ENCODE measurements at places on chromosomes 11 and 22. TPM values are rescaled to one million over a fixed set of nuclear protein-coding genes. Genes with fewer than 3 reads are reported as not detected.
A peak's percentile ranks its signal among the peaks of the same experiment; 100 is the strongest.

Gene MISFA
- 0.36 TPM for total RNA-seq

Gene LRP4
- total RNA-seq, result 0.87 TPM

Gene TMEM191B
- 14.8 TPM for total RNA-seq

Gene TMEM184B
- 37.5 TPM for total RNA-seq

Gene DEPDC7
- not detected for total RNA-seq

DNA sequence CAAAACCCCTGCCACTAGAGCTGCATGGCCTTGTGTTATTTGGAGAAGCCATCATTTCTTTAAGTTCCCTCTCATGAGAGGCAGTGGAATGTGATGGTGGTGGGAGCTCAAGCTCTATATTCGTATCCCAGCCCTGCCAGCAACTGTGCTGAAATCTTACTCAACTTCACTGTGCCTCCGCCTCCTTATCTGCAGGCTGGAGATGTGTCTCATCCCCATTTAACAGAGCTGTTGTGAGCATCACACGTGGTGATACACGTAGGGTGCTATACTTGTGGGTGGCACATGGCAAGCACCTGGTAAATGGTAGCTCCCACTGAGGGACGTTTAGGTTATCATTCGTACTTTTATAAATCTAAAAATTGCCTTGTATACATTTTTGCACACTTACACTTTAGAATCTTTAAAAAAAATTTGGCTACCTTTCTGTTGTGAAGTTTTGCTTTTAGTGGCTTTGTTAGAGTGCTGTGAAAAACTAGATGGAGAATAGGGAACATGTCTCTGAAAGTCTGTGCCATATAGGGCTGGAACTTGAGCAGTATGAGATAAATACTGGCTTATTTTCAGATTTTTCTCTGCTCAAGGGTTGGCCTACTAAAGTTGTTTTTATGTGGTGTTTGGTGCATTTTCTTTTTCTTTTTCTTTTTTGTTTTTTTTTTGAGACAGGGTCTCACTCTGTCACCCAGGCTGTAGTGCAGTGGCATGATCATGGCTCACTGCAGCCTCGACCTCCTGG is 23.2 kb downstream of the TNRC6B start:
- H3K27ac ChIP-seq, result no peak overlapping the region
- no peaks in the 10 kb centered on the region for H3K36me3 ChIP-seq
- no peak overlapping the region for H3K4me3 ChIP-seq
- DNase-seq, result no peak
- peaks cover 16% of the 10 kb centered on the region for H3K4me1 ChIP-seq

GRCh38 chr11:121932646-121933185 is 183.3 kb downstream of the BLID start:
- DNase-seq, result peak; percentile 92
- H3K27me3 ChIP-seq, result no peaks in the 10 kb centered on the region
- H3K36me3 ChIP-seq, result no peaks in the 10 kb centered on the region
- peak overlapping the region; percentile 70 for H3K27ac ChIP-seq

DNA sequence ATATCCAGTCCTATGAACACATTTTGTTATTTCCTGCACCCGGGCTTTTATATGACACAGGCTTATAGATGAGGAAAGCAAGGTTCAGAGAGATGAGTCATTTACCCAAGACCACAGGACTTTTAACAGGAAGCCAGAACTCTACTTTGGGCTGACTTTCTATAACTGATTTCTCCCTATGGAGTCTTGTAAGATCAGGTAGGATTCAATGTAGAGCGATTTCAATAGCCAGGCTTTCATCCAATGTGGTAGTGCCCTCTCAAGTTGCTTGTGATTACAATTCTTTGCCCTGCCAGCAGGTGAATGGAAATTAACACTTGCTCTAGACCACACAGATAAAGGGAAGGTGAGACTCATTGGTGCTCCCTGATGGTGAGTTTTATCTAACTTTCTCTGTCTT is 378.3 kb downstream of the INSC start:
- no peak overlapping the region for H3K27ac ChIP-seq
- no peaks in the 10 kb centered on the region for H3K36me3 ChIP-seq
- DNase-seq, result no peak
- H3K27me3 ChIP-seq, result no peaks in the 10 kb centered on the region
- H3K4me1 ChIP-seq, result no peaks in the 10 kb centered on the region

GRCh38 chr22:47131632-47132427 is 369.4 kb downstream of the TBC1D22A start:
- no peaks in the 10 kb centered on the region for H3K27me3 ChIP-seq
- H3K4me1 ChIP-seq, result peaks cover 14% of the 10 kb centered on the region
- no peaks in the 10 kb centered on the region for H3K36me3 ChIP-seq
- no peak overlapping the region for H3K27ac ChIP-seq
- no peak for DNase-seq
- H3K4me3 ChIP-seq, result no peak overlapping the region

DNA sequence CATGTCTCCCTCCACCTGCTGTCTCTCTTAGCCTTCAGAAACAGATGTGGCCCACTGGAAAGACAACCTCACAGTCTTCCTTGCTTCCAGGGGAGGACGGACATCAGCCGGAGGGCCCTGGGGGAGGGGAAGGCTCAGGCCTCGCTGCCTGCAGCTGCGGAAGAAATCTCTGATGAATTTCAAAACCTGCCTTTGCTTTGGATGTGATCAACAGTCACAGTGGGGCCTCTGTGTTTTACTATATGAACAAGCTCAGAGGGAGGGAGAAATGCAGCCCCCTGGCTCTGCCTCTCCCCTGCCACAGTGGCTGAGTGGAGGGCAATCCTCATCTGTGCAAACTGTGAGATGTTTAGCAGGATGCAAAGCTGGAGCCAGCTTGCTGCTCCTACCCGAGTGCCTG is 282.8 kb downstream of the NTM start:
- no peak for DNase-seq
- H3K36me3 ChIP-seq, result no peaks in the 10 kb centered on the region
- no peak overlapping the region for H3K27ac ChIP-seq
- H3K4me1 ChIP-seq, result no peaks in the 10 kb centered on the region
- H3K27me3 ChIP-seq, result peaks cover 90% of the 10 kb centered on the region

- no peaks in the 10 kb centered on the region for H3K36me3 ChIP-seq
- no peaks in the 10 kb centered on the region for H3K27me3 ChIP-seq
- H3K4me1 ChIP-seq, result peaks cover 10% of the 10 kb centered on the region
- H3K27ac ChIP-seq, result peak within 1 kb of the TSS; percentile 35
Observed at GRCh38 chr11:74988541-74989259, at the start of gene NEU3. TSS of gene NEU3 (plus strand) at chr11:74988933. CDS start at chr11:74989061, 128 bp downstream.

DNA sequence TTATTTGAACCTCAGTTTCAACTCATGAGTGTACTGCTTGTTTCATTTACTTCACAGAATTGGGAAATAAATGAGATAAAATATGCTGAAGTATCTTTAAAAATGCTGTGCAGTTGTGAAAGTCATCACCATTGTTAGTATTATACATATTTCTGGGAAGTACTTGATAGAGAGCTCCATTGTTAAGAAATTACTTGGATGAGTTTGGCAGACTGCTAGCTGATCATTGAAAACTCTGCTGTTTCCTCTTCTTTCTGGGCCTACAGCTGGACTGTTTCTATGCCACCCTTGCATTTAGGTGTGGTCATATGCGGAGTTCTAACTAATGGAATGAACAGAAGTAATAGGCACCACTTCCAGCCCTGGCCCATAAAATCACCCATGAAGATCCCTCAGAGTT is 10.0 kb downstream of the SIK2 start:
- no peaks in the 10 kb centered on the region for H3K36me3 ChIP-seq
- 0 out of 2 replicates have a peak, but pooled peaks cover under 1% of the 10 kb centered on the region for H3K4me1 ChIP-seq
- no peak overlapping the region for H3K4me3 ChIP-seq
- DNase-seq, result no peak
- no peak overlapping the region for H3K27ac ChIP-seq

DNA sequence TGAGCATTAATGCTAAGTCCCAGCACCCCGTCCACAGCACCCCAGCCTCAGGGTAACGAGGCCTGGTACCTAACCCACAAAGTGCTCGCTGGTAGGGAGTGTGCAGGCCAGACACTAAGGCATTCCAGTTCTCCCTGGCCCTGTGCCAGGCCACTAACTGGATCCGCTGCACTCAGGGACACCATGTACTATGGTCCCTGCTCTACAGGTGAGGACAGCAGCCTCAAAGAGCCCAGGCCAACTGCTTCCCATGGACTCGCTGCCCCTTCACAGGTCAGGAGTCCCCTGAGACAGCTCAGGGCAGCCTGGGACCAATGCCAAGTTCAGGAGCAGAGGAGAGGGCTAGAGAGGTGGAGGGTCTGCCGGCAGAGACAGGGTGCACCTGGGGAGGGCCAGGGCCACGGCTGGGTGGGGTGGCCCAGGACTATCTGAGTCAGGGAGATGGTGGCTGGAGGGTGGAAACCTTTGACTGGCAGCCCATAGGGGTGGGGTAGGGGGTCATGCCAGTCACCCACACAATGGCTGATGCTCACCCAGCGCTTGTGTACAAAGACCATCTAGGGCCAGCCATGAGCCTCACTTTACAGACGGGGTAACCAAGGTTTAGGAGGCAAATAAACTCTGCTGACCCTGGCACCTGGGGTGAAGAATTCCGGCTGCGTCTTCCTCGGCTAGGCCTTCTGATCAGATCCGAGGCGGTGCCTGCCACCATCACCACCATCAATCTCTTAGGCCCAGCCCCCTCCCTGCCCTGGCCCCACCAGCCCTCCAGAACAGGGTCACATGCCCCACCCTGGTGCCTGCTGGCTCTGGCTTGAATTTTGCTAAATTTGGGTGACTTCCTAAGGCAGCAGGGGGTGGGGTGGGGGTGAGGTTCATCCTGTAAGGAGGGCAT is 5.6 kb downstream of the OSBPL5 start:
- H3K4me1 ChIP-seq, result peaks cover 3% of the 10 kb centered on the region
- H3K4me3 ChIP-seq, result no peak overlapping the region
- H3K27me3 ChIP-seq, result no peaks in the 10 kb centered on the region
- no peaks in the 10 kb centered on the region for H3K36me3 ChIP-seq
